Activated T-cell treated with anti-CD3 and anti-CD28 coated beads for 48 hours (primary cell): ENCODE measurements at places on chromosomes 11 and 22.

DNA sequence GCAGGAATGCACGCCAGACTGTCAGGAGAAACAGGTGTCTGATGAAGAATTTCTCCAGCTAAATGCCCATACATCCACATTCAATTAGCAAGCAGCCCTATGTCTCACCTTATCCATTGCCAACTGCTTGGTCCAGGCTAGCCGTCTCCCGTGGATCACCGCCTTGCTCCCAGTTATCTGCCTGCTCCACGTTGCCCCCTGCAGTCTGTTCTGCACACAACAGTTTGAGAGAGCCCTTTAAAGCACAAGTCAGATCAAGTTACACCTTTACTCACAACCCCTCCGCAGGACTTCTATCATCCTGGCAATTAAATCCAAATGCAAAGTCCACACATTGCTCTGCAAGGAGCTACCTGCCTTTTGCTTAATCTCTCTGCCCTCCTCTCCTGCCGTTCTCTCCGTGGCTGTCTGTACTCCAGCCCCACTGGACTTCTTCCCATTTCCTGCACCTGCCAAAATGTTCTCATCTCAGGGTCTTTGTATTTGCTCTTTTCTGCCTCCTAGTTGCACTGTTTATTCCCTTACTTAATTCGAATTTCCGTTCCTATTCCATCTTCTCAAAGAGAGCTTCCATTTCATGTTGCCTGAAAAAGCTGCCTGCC lies 185.3 kb upstream of the LARGE1 start:
- DNase-seq: peak; percentile 2

DNA sequence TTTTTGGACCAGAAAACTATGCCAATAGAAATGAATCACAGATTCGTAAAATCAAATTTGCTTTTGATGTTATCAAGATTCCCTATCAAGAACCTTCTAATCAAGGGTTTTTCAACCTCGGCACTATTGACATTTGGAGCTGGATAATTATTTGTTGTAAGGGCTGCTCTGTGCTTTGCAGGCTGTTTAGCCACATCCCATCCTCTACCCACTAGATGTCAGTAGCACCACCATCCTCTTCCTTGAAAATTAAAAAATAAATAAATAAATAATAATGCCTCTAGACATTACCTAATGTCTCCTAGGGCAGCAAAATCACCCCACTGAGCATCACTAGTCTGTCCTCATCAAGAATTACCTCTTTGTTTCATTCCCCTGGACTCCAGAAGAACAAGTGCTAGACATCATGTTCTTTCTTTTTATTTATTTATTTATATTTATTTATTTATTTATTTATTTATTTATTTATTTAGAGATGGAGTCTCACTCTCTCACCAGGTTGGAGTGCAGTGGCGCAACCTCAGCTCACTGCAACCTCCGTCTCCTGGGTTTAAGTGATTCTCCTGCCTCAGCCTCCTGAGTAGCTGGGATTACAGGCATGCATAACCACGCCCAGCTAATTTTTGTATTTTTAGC lies 744.7 kb downstream of the KCNA4 start:
- no peak for DNase-seq

DNA sequence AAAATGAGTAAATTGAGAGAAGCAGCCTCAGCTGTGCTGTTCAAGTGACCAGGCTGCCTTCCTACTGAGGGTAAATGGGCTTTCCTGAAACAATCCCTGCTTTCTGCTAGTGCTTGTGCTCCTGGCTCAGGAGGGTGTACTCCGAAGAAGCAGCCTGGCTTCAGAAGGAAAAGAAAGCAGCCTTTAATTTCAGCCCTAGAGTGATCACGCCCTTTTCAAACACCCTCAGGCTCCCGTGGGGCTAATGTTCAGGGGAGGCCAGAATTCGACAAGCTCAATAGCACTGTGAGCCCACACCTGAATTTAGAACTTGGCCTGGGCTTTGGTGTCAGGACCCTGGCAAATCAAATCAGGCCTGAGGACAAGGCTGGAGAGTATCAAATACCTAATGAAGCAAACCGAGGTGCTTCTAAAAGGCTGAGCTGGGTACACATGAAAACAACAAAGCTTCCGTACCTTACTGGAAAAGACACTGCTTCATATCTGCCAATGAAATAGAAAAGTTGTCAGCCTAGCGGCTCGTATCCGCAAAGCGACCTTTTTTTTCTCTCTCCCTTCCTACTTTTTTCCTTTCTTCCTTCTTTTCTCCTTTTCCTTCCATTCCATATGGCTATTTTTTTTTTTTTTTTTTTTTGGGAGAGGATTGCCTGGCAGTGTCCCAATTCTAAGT lies 387.8 kb downstream of the SOX6 start:
- no peak for DNase-seq

GRCh38 chr11:115162919-115163318 lies 341.3 kb downstream of the CADM1 start:
- no peak for DNase-seq

- DNase-seq: no peak
Observed at GRCh38 chr22:22527312-22527711, 7.2 kb upstream of the ZNF280A start.
